ENCODE measurements at places on chromosomes 11 and 22.
A peak's percentile ranks its signal among the peaks of the same experiment; 100 is the strongest.

- no peak for DNase-seq
Observed at GRCh38 chr22:43206509-43207161, 19.7 kb upstream of the TTLL12 start.

DNA sequence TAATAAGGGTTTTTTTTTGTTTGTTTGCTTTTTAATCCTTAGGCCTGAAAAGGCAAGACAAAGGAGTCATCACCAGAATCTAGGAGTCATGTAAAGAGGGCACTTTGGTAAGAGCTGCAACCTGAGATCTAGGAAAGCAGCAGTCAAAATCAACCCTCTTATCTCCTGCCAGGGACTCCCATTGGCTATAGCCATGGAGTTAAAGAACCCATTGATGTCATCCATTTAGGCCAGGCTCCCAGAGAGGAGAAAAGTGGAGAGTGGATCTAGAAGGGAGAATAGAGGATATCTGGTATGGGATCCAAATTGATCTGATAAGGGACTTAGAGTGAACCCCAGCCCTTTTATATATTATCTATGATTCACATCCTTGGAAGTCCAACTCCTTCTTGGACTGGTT lies 35.9 kb downstream of the ZNF215 start:
- no peak for DNase-seq

- no peak for DNase-seq
Observed at GRCh38 chr22:37507731-37508130, 11.5 kb downstream of the CARD10 start.

DNA sequence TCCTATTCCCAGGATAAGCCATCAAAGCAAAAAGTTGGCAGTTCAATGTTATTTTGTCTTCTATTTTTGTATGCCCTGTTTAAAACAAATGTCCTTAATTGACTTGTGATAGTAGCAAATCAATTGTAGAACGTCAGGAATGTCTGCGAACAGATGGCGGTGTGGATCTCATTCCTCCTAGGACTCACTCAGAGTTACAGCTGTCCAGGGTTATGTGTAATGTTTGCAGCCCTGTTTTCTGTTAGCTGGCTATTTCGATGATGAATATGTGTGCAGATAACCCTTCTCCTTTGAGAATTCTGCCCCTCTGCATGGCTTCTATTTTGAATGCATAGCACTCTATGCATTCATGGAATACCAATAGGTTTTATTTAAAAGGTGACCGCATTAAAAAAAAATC lies 1248.0 kb upstream of the CNTN5 start:
- no peak for DNase-seq

DNA sequence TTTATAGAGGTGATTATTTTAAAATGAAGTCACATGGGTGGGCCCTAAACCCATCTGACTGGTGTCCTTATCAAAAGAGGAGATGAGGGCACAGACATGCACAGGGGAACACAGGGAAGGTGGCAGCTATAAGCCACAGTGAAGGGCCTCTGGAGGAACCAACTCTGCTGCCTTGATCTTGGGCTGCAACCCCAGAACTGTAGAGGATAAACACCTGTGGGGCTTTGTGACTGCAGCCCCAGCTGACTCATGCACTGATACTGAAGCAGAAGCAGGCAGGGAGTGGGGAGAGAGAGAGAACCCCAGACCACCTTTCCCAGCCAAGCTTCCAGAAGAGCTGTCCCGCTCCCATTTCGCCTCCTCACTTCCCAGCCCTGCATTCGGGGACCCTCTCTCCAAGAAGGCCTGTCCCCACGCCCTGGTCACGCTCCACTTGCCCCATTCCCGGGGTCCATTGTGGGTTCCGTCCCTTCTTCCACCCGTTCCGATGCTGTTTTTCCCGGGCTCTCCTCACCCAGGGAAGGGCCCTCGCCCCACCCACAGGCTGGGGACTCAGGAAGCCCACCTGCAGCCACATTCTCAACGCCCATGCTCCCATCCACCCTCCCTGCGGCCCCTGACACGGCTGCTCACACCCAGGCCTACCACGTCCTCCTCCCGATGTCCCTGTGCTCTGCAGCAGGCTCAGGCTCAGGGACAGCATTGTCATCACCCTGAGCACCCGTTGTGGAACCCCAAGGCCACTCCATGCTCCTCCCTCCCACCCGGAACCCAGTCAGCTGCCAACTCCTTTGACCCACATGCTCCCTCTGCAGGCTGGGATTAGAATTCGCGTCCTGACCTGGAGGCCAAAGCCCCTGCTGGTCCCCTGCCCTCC lies 90.8 kb upstream of the SHANK2 start:
- DNase-seq, result no peak

- DNase-seq, result no peak
Observed at GRCh38 chr11:95751515-95751914, 38.1 kb downstream of the FAM76B start.

DNA sequence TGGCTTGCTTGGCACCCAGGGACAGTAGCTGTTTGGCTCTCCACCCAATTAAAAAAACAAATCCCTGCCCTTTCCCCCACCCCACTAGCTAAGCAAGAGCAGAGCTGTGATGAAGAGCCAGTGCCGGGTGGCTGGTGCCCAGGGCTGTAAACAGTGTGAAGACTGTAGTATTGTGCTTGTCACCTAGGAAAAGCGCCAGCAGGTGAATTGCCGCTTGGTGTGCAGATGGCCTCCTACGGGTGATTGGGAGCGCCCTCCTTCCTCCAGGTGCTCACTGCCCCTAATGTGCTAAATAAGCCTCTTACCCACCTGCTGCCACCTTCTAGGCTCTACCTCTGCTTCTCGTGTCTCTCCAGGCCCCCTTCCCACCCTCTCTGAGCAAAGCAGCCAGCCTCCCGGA lies 18.4 kb upstream of the RAPSN start:
- no peak for DNase-seq

- DNase-seq, result peak; percentile 83
Observed at GRCh38 chr11:102530558-102530957, at the start of gene MMP7. Gene MMP7, minus strand, starts transcription at chr11:102530747. Its CDS starts 47 bp downstream, at chr11:102530700.

- no peak for DNase-seq
Observed at GRCh38 chr11:99352642-99353041, 331.9 kb downstream of the CNTN5 start.

- no peak for DNase-seq
Observed at GRCh38 chr11:39102236-39102635, 2357.2 kb downstream of the LRRC4C start.

DNA sequence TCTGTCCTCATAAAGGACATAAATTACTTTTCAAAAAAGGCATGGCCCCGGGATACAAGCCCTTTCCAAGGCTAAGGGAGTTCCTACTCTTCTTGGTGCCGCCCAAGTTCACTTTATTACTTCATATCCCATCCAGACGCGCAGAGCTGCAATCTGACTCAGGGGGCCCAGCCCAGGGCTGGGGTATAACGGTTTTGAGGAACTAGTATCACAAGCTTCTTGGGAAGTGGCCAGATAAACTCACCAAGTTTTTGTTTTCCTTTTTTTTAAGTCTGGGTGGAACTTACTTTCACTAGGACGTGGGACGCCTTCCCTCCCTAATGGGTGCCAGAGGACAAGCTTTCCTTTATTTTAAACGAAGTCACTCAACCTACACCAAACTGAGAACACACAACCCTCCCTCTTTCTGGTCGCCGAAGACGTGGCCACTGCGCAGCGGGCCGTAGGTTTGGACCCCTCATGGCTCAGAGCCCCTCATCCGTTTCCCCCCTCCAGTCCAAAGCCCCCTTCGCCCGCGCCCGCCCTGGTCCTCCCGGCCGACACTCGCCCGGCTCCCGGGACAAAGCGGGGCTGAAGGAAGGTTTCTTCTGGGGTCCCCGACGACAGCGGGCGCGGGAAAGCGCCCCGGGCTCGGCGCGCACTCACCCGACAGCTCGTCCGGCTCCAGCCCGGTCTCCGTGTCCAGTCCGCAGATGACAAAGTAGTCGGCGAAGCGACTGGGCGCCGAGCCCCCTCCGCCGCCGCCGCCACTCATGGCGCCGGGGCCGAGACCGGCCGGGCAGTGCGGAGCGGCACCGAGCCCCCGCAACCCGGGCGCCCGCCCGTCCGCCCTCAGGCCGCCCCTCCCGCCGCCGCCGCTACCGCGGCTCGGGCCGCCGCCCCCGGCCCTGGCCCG lies 587 bp downstream of the DENND5A start:
- peak; percentile 52 for DNase-seq

- no peak for DNase-seq
Observed at GRCh38 chr11:64720640-64721358, 2.2 kb downstream of the NRXN2 start.

DNA sequence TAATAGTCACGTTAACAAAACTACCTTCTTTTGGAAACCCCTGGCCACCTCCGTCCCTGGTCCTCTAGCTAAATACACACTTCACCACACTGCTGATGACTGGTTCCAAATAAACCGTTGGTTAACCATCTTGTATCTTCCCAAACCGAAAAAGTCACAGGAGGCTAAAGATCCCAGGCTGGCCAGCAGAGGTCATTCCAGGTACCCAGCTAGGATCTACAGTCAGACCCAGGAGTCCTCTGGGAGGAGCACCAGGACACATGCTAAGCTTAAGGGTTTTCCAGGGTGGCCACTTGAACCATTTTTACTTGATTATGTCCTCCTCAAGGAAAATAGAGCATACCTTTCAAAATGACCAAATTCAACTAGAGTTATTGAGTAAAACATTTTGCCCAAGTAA lies 103.2 kb downstream of the ETS1 start:
- DNase-seq, result no peak

DNA sequence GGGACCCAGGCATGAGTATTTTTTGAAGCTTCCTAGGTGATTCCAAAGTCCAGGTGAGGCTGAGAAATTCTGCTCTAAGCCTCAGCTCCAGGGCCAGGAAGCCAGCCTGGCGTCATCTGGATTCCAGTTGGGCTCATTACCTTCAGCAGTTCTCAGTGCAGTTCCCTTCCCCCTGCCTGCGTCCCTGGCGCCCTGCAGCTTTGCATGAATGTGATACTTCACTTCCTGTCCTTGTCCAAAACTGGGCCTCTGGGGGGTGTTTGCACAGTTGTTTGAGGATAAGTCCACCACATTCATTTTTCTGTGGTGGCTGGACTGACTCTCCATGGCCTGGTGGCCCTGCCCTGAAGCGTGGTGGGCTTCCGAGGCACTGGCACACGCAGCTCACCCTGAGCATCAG lies 98.1 kb downstream of the TENM4 start:
- no peak for DNase-seq

- DNase-seq, result no peak
Observed at GRCh38 chr11:63816166-63816565, 2.9 kb downstream of the SPINDOC start.

GRCh38 chr11:121464352-121464946 lies 11.7 kb upstream of the SORL1-AS1 start:
- peak; percentile 98 for DNase-seq

DNA sequence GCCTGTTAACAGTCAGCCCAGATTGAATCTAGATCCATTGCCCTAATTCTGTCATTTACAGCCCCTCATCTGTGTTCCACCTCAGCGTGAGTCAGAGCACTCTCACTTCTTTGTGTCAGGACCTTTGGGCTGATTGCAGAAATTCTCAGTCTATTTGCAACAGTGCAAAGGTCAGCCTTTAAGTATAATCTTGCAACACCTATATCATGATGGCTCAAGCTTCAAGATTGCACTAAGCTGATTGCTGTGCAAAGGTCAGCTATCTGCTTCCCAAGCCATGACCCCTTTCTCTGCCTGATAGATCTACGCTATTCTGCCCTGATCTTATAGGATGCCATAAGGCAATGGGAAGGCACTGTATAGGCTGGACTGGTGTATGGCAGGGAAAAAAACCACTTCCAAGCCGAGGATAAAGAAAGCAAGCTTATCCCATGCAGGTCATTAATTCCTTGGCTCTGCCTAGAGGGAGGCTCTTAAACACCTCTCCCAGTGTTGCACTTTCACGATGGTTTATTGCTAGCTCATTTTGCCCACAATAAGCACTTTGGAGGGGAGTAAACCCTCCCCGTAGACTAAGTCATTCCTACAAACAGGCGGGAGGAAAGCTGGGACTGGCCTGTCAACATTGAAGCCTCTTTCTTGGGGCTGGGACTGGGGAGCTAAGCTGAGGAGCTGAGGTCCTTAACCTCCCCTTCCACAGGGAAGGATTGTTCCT lies 100.6 kb downstream of the RRAS2 start:
- DNase-seq, result no peak

GRCh38 chr11:6298605-6299004 lies 21.7 kb downstream of the CAVIN3 start:
- no peak for DNase-seq

DNA sequence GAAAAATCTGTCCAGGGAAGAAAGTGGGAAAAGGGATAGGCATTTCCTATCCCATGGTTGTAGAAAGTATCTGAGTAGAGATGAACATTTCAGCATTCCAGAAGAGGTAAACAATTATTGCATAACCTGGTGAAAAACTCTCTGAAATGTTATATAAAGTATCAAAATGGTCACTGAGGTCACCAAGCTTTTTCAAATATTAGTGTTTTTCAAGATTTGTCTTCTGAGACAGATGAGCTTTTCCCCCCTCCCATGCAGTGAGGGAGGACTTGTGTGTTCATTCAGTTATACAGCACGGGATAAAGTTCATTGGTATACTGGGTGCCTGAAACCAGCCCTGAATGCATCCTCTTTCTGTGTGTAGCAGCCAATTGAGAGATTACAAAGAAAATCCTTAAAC lies 1.9 kb upstream of the DEPDC7 start:
- DNase-seq, result no peak

DNA sequence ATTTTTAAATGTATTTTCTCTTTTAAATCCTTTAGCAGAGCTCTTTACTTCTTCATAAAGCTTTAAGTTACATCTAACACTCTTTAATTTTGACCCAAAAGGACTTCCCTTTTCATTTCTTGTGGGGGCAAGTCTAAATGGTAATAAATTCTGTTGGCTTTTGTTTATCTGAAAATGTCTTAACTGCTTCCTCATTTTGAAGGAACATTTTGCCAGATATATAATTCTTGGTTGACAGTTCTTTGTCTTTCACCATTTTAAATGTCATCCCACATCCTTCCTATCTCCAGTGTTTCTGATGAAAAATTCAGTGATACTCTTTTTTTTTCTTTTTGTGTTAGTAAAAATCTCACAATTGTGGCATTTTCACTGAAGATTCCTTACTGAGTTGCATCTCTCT lies 44.7 kb upstream of the ZBTB44 start:
- no peak for DNase-seq

DNA sequence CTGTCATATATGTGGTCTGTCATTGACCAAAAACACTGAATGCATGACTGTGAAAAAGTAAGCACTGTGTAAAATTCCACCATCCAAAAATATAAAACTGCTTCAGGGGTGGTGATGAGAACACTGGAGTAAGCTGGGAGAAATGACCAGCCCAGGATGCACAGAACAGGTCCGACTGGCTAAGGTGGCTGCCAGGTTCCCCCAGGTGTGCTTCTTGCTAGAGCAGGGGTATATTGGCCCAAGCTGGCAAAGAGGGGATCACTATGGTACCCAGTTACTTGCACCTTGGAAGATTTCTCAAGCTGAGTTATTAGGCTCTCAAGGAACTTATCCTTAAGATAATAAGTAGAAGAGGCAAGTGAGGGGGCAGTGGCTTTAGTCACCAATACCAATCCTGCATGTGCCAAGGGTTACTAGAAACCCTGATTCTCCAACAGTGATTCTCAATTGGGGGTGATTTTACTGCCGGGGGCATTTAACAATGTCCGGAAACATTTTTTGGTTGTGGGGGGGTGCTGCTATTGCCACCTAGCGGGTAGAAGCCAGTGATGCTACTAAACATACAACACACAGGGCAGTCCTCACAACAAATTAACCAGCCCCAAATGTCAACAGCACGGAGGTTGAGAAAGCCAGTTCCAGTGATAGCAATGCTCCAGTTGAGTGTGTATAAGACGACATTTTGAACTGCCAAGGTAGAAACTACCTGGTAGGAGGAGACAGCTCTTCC lies 15.7 kb downstream of the SNU13 start:
- DNase-seq, result no peak

All from bone marrow (tissue), 2 donors.